Esophagus squamous epithelium (tissue), 5 donors: ENCODE measurements at places on chromosomes 7 and 10.
A peak's percentile ranks its signal among the peaks of the same experiment; 100 is the strongest.

DNA sequence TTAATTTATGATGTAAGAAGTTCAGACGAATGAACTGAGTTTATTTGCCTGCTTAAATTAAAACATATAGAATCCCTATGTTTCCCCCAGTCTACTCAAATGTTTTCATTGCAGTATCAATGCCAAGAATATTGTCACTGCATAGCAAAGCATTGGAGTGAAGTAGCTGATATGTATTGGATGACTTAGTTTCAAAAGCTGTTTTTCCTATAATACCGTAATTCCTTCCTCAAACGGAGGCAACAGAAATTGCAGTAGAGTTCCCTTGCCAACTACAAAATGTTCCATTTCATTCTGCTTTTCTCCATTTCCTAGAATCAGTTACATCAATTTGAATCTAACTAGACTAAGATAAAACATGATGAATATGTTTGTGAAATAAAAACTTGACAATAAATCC, 174.1 kb downstream of the CNTNAP2 start:
- H3K4me1 ChIP-seq, result no peaks in the 10 kb centered on the region
- no peaks in the 10 kb centered on the region for H3K27me3 ChIP-seq
- H3K36me3 ChIP-seq, result no peaks in the 10 kb centered on the region
- no peak for DNase-seq
- no peak overlapping the region for H3K4me3 ChIP-seq
- H3K27ac ChIP-seq, result no peak overlapping the region

DNA sequence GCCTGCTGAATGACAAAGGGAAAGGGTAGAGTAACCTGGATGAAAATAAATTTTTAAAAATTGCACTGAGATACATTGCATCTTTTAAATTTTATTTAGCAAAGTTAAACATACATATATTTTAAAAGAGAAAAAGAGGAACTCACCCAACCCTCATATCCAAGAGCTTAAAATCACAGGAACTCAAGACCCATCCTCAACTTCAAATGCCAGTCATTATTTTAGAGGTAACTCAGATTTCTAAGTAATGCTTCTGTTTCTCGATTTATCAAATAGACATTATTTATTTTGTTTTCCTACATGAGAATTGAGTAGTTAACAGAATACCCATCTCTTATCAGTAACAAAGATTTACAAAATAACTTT, 32.4 kb upstream of the KMT2E start:
- peak overlapping the region; percentile 99 for H3K27ac ChIP-seq
- no peak overlapping the region for H3K4me3 ChIP-seq
- peaks cover 74% of the 10 kb centered on the region for H3K4me1 ChIP-seq
- no peak for DNase-seq
- H3K36me3 ChIP-seq, result no peaks in the 10 kb centered on the region

GRCh38 chr7:77309714-77310220, 106.4 kb downstream of the GSAP start:
- peak overlapping the region; percentile 56 for H3K27ac ChIP-seq
- no peak for DNase-seq
- H3K4me1 ChIP-seq, result peaks cover 69% of the 10 kb centered on the region
- no peaks in the 10 kb centered on the region for H3K27me3 ChIP-seq
- no peaks in the 10 kb centered on the region for H3K36me3 ChIP-seq
- H3K4me3 ChIP-seq, result no peak overlapping the region

GRCh38 chr10:124219655-124220054, 126.3 kb upstream of the CHST15 start:
- no peak overlapping the region for H3K27ac ChIP-seq
- DNase-seq, result no peak

GRCh38 chr7:20466543-20467021, 135.9 kb downstream of the ITGB8 start:
- no peaks in the 10 kb centered on the region for H3K36me3 ChIP-seq
- H3K27ac ChIP-seq, result no peak overlapping the region
- no peak for DNase-seq
- no peaks in the 10 kb centered on the region for H3K4me1 ChIP-seq

DNA sequence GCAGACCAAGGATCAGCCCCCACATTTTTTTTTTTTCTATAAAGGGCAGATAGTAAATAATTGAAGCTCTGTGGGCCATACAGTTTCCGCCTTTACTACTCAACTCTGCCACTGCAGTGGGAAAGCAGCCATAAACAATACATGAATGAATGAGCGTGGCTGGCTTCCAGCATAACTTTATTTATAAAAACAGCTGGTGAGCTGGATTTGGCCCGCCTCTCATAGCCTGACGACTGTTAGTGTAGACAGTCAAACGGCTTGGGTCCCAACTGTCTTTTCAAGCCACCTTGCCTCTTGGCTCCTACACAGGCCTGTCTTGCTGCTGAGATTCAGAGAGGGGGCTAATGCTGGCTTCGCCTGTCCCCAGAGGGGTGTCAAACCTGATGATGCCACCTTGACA, 169.8 kb upstream of the GPR26 start:
- peaks cover 37% of the 10 kb centered on the region for H3K27me3 ChIP-seq
- DNase-seq, result no peak
- H3K4me1 ChIP-seq, result no peaks in the 10 kb centered on the region
- H3K27ac ChIP-seq, result no peak overlapping the region
- no peak overlapping the region for H3K4me3 ChIP-seq

DNA sequence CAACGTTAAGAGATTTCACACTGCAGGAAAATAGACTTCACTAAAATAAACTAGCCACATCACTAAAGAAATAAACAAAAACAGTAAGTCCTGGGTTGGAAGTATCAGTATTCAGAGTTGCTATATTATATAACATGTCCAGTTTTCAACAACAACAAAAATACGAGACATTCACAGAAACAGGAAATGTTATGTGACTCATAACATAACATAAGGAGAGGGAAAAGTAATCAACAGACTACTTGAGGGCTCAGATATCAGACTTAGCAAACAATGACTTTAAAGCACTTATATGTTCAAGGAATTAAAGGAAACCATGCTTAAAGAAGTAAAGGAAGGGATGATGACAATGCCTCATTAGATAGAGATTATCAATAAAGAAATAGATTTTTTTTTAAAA, 73.5 kb upstream of the MKLN1 start:
- DNase-seq, result no peak
- no peaks in the 10 kb centered on the region for H3K27me3 ChIP-seq
- H3K4me1 ChIP-seq, result no peaks in the 10 kb centered on the region
- no peaks in the 10 kb centered on the region for H3K36me3 ChIP-seq

DNA sequence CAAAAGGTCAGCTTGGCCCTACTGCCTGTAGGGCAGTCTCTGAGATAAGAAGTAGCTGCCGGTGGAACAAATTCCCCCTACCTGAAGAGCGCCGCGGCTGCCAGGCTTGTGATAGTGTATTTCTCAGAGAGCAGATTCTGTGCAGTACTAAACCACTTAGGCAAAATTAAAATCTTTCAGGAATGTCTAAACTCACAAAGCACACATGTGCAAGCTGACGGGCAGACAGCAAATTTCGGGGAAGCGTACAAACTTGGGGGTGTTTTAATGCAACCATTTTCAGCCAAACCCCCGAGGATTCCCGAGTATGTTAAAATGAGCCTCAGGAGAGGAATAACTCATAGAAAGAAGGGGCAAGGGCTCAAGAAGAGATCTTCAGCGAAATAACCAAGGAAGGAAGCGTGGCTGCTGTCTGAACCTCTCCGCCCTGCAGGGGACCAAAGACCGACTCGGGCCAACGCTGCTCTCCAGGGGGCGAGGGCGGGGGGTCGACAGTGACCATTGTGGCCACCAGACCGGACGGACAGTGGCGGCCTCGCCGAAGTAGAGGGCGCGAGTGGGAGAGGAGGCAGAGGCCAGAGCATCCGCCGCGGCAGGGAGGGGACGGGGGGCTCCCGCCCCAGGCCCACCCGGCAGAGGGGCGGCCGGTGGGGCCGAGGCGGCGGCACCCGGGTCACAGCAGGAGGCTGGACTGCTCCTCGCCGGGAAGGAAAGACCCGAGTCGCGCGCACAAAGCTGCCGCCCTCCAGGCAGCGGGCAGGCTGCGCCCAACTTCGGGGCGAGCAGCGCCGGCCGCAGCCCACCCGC, 819 bp downstream of the HYCC1 start:
- no peaks in the 10 kb centered on the region for H3K27me3 ChIP-seq
- peak overlapping the region; percentile 99 for H3K4me3 ChIP-seq
- peak overlapping the region; percentile 85 for H3K27ac ChIP-seq
- H3K4me1 ChIP-seq, result peaks cover 41% of the 10 kb centered on the region
- DNase-seq, result no peak

DNA sequence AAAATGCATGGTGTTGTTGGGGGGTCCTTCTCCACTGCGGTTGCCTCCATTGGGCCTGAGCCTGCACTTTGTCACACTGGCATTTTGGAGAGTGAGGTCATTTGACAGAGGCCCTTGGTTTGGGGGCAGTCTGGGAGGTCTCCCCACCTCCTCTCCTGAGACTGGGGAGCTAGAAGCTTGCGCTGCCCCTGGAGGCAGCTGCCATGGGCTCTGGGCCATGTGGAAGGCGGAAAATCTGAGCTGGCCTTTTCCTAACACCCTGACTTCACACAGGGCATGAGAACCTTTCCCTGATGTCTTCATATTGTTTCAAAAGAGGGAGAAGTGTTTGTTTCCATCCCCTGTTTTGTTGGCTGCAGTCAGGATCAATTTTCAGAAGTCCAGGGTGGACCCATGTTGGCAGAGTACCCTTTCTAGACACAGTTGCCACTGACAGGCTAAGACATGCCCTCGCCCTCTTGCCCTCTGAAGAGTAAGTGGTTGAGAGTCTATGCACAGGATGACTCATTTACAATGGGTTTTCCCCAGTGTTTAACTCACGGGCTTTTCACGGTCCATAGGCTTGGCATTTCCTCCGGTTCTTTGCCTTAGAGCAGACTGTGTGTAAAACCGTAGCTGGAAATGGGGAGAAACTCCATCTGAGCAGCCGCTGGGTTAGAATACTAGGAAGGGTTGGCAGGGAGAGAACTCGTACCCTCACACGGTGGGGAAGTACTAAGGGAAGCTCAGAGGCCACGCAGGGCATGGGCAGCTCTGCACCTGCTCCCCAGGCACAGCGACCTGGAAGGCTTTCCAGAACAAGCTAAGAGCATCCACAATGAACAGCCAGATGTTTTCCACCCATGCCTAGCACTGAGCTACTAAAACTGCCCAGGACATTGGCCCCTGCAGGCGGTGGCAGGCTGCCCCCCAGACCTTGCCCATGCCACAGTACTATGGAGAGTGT, 655.0 kb downstream of the SDK1 start:
- peak overlapping the region; percentile 22 for H3K27ac ChIP-seq
- H3K4me1 ChIP-seq, result peaks cover 43% of the 10 kb centered on the region
- no peak for DNase-seq

DNA sequence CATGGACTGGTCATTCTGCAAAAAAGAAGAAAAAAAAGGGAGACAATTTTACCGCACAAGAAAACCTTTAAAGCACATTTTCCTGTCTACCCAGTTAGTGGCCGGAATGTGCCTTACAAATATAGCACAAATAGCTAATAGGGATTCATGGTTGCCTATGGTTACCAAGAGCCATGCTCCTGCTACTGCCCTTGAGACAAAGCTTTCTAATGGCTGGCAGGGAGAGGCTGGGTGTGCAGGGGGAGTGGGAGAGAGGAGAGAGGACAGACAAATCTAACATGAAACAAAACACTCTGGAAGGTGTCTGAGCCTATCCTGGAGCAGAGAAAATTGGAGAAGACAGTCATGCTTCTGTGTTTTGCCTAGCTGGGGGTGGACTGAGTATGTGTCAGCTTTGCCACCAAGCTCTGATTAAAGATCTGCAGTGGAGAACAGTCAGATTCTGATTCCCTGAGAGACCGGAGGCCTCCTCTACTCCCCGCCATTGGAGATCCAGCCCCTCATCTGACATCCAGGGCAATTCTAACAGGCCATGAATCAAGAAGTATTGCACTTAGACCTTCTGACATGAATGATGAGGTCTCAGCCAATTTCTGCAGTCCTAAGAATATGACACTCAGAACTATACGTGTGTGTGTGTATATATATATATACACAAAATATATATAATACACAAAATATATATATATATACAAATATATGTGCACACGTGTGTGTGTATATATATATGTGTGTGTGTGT, 80.2 kb downstream of the PRTFDC1 start:
- no peak for DNase-seq
- no peaks in the 10 kb centered on the region for H3K36me3 ChIP-seq
- peaks cover 7% of the 10 kb centered on the region for H3K4me1 ChIP-seq
- no peak overlapping the region for H3K4me3 ChIP-seq
- no peaks in the 10 kb centered on the region for H3K27me3 ChIP-seq

- H3K36me3 ChIP-seq, result no peaks in the 10 kb centered on the region
- no peak overlapping the region for H3K4me3 ChIP-seq
- no peak for DNase-seq
- H3K27ac ChIP-seq, result peak overlapping the region; percentile 36
Observed at GRCh38 chr10:75140246-75140645, 28.8 kb downstream of the SAMD8 start.

DNA sequence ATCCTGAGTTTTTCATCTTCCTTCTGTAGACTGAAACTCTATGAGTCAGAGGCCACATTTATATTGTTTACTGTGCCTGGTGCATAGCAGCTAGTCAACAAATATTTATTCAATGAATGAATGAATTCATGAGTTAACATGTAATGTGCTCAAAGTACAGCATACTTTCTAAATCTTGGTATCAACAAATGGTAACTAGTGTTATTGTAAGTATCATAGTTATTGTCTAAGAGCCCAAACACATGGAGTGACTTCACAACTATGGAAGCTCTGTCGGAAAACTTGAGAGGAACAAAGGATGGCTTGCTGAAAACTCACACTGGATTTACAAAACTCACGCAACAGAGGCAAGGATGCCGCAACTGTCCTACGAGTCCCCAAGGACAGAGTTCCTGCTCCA, 35.9 kb downstream of the DENND2A start:
- H3K4me1 ChIP-seq, result peaks cover 8% of the 10 kb centered on the region
- H3K4me3 ChIP-seq, result no peak overlapping the region
- no peaks in the 10 kb centered on the region for H3K27me3 ChIP-seq
- no peaks in the 10 kb centered on the region for H3K36me3 ChIP-seq

GRCh38 chr7:137870078-137870477, 23.3 kb upstream of the DGKI start:
- no peaks in the 10 kb centered on the region for H3K27me3 ChIP-seq
- H3K4me3 ChIP-seq, result no peak overlapping the region
- H3K27ac ChIP-seq, result no peak overlapping the region
- H3K4me1 ChIP-seq, result peaks cover 7% of the 10 kb centered on the region
- no peak for DNase-seq
- H3K36me3 ChIP-seq, result no peaks in the 10 kb centered on the region

DNA sequence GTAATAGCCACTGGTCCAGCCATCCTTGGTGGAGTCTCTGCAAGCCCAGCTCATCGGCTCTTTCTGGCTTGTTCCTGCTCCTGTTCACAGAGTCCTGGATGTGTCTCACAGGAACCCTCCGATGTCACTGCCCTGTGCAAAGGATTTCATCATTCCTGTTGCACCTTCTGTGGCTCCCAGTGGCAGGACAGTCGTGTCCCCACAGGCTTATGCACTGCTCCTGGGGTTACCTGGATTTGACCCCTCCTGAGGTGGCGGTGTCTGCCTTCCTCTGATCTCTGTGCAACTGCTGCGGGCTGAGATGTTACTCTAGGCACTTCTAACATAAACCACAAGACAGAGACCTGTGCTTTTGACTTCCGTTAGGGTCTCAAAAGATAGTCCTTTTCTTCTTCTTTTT, 30.6 kb downstream of the APBB1IP start:
- no peaks in the 10 kb centered on the region for H3K36me3 ChIP-seq
- no peaks in the 10 kb centered on the region for H3K27me3 ChIP-seq
- H3K4me1 ChIP-seq, result no peaks in the 10 kb centered on the region

- H3K4me1 ChIP-seq, result no peaks in the 10 kb centered on the region
- no peak for DNase-seq
- no peaks in the 10 kb centered on the region for H3K36me3 ChIP-seq
- H3K4me3 ChIP-seq, result no peak overlapping the region
- no peaks in the 10 kb centered on the region for H3K27me3 ChIP-seq
Observed at GRCh38 chr10:31490858-31491504, 172.0 kb downstream of the ZEB1 start.
